ENCODE measurements at places on chromosomes 13 and 19. TPM values are rescaled to one million over a fixed set of nuclear protein-coding genes. Genes with fewer than 3 reads are reported as not detected.

Gene RNF17
- polyA plus RNA-seq, result not detected

Gene URAD
- not detected for polyA plus RNA-seq

Gene TNNI3
- not detected for polyA plus RNA-seq

Gene MKNK2
- polyA plus RNA-seq, result 43.3 TPM

DNA sequence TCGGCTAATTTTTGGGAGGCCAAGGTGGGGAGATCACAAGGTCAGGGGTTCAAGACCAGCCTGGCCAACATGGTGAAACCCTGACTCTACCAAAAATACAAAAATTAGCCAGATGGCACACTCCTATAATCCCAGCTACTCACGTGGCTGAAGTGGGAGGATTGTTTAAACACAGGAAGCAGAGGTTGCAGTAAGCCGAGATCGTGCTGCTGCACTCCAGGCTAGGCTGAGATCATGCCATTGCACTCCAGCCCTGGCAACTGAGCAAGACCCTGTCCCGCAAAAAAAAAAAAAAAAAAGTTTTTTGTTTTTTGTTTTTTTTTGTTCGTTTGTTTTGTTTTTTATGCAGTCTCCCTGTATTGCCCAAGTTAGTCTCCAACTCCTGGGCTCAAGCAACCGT, 21.2 kb downstream of the MAST1 start:
- H3K4me1 ChIP-seq, result no peaks in the 10 kb centered on the region
- no peaks in the 10 kb centered on the region for H3K36me3 ChIP-seq
- no peak overlapping the region for H3K27ac ChIP-seq
- H3K27me3 ChIP-seq, result no peaks in the 10 kb centered on the region
- no peak overlapping the region for H3K4me3 ChIP-seq
- no peak for DNase-seq

- H3K4me1 ChIP-seq, result no peaks in the 10 kb centered on the region
- no peak for DNase-seq
- H3K4me3 ChIP-seq, result no peak overlapping the region
- no peaks in the 10 kb centered on the region for H3K36me3 ChIP-seq
- no peaks in the 10 kb centered on the region for H3K27me3 ChIP-seq
These were observed 15.8 kb upstream of the SHISA2 start for GRCh38 chr13:26067601-26068000.

GRCh38 chr13:39297664-39298171, 259.5 kb downstream of the NHLRC3 start:
- DNase-seq, result no peak
- no peak overlapping the region for H3K4me3 ChIP-seq
- H3K4me1 ChIP-seq, result no peaks in the 10 kb centered on the region
- no peaks in the 10 kb centered on the region for H3K27me3 ChIP-seq
- H3K27ac ChIP-seq, result no peak overlapping the region

- H3K36me3 ChIP-seq, result no peaks in the 10 kb centered on the region
- H3K4me1 ChIP-seq, result peaks cover 24% of the 10 kb centered on the region
- H3K27me3 ChIP-seq, result no peaks in the 10 kb centered on the region
- no peak overlapping the region for H3K4me3 ChIP-seq
These were observed 2.8 kb downstream of the COL4A2 start for GRCh38 chr13:110309661-110310524.

DNA sequence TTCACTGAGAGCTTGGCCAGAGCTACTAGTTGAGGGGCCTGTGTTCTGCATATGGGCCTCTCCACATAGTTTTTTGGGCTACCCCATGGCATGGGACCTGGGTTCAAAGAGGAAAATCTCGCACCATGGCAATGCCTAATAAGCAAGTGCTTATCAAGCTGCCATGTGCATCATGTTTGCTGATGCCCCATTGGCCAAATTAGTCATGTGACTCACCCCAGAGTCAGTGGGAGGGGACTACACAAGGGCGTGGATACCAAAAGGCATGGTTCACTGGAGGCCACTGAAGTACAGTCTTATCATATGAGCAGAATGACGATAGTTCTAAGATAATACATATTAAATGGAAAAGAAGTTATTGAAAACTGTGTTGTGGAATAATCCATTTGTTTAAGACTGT, 214.8 kb downstream of the LMO7 start:
- H3K4me3 ChIP-seq, result no peak overlapping the region
- H3K27ac ChIP-seq, result no peak overlapping the region
- no peaks in the 10 kb centered on the region for H3K4me1 ChIP-seq
- DNase-seq, result no peak
- peaks cover 58% of the 10 kb centered on the region for H3K36me3 ChIP-seq

GRCh38 chr13:97468331-97468730, 34.4 kb downstream of the RAP2A start:
- H3K36me3 ChIP-seq, result no peaks in the 10 kb centered on the region
- no peaks in the 10 kb centered on the region for H3K4me1 ChIP-seq
- no peak for DNase-seq
- H3K27ac ChIP-seq, result no peak overlapping the region
- no peak overlapping the region for H3K4me3 ChIP-seq
- no peaks in the 10 kb centered on the region for H3K27me3 ChIP-seq

- no peak overlapping the region for H3K4me3 ChIP-seq
- no peaks in the 10 kb centered on the region for H3K27me3 ChIP-seq
- peak overlapping the region; percentile 47 for H3K27ac ChIP-seq
- no peak for DNase-seq
- no peaks in the 10 kb centered on the region for H3K36me3 ChIP-seq
- no peaks in the 10 kb centered on the region for H3K4me1 ChIP-seq
These were observed 4.8 kb downstream of the ISYNA1 start for GRCh38 chr19:18433015-18433691.

Measured in liver (tissue), 10 donors.